Right lung (tissue), 10 donors: ENCODE measurements at places on chromosomes 1 and 21. TPM values are rescaled to one million over a fixed set of nuclear protein-coding genes. Genes with fewer than 3 reads are reported as not detected.

GRCh38 chr21:37811711-37812110 lies 104.5 kb downstream of the KCNJ6 start:
- no peak for DNase-seq

Gene RNF220
- 102 TPM for polyA plus RNA-seq

- DNase-seq: no peak
Observed at GRCh38 chr1:143699115-143699514, 272.7 kb downstream of the FAM72C start.

Gene TACSTD2
- 20.7 TPM for polyA plus RNA-seq

Gene TRAF3IP3
- polyA plus RNA-seq: 3.5 TPM

DNA sequence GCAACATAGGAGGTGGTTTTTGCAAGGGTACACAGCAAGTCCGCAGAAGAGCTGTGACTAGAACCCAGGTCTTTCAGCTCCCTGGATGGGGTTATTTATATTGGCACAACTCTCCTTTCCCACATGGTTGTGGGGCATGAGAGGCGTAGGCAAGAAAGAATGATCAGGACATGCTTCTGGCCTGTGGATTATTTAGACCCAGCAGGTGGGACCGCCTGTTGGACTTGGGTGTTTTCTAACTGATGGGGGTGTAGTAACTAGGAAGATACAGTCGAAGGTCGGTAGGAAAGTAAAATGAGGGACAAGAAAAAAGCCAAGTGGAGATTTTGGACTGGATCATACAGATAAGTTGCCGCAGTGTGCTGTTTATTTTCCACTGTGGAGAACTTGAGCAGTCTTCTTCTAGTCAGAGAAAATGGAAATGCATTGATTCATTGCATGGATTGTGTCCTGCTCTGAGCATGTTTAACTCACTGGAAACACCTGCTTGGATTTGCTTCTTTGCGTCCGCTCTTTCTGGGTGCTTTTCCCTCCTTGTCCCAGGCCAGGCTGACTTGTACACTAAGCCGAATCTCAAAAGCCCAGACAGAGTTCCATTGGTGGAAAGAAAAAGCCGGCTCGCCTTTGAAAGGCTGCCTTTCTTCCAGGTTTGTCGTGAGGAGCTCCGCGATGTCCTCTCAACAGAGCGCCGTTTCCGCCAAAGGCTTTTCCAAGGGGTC lies 592 bp downstream of the CRCT1 start:
- DNase-seq: no peak

DNA sequence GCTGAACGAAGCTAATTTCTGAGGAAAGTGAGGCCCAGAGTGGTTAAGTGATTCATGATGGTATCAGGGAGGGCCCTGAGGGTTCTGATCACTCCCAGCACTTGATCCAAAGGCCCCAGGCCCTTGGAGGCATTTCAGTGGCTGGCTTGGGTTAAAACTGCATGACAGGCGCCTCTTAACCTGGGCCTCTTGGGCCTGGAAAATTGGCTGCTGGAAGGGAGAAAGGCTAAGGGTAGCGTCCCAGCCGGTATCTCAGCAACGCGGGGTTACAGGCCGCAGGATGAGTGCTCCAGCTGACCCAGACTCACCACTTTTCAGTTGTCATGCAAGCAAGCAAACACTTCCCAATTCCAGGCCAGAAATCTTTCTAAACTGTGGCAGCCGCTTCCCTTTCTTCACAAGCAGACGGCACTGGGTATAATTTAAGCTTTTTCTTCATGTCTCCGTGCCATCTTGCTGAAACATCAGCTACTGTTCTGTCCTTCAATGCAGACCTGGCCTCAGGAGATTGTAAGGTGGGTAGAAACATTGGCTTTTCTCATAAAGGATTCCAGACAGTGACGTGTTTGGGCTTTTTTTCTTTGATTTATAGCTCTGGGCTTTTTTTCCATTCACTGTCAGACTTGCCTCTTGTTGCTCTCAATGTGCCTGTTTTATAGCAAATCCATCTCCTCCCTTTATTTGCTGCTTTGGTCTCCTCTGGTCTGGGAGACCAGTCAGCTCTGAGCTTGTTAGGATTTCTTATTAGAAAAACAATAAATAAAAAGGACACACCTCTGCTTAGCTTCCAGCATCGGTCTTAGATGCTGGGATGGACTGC lies 229.1 kb downstream of the KCNJ6 start:
- no peak for DNase-seq

- no peak for DNase-seq
Observed at GRCh38 chr1:113021430-113022085, 51.4 kb upstream of the LRIG2 start.

GRCh38 chr1:201267481-201268229 lies 15.7 kb upstream of the PKP1 start:
- DNase-seq: no peak

DNA sequence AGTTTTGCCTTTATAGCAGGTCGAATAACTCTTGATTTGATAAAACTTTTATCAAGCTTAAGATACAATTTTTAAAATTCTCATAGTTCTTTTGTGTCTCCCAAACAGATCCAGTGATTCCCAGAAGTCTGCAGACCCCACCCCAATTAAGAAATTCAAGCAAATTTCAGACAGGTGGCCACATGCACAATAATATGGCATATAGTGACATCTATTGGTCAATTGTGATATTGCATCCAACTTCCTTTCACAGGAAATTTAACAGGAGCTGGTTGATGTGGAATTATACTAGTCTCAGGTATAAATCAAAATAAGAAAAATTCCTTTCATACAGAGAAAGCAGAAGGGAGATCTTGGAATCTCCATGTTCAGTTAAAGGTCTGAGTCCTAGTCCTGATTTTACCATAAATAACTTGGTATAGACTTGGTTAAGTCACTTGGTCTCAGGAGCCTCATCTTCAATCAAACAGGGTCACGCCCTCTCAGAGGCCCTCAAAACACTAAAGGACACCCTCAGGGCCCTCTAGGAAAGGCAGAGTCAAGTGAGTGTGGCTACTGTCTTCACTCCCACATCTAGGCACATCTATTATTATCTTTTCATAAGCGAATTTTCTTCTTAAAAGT lies 24.1 kb downstream of the PIGM start:
- DNase-seq: no peak

- DNase-seq: no peak
Observed at GRCh38 chr1:7334475-7335035, 436.5 kb upstream of the VAMP3 start.

GRCh38 chr1:32632829-32633228 lies 17.5 kb downstream of the ZBTB8OS start:
- DNase-seq: no peak

DNA sequence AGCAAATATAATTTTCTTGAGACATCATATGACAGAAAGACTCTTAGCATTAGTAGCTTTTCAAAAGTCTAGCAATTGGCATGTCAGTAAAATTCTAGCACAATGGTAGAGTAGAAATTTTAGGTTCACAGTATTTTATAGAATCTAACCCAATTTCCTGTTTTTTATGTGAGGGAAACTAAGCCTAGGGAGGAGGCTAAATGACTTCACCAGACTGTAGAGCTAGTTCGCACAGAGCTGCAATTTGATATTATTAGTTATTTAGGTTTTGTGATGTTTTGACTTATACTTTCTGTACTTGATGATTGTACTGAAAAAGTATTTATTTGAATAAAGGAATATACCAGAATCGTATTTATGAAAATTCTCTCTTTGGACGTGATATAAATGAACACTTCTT lies 68.5 kb downstream of the CACHD1 start:
- DNase-seq: no peak

DNA sequence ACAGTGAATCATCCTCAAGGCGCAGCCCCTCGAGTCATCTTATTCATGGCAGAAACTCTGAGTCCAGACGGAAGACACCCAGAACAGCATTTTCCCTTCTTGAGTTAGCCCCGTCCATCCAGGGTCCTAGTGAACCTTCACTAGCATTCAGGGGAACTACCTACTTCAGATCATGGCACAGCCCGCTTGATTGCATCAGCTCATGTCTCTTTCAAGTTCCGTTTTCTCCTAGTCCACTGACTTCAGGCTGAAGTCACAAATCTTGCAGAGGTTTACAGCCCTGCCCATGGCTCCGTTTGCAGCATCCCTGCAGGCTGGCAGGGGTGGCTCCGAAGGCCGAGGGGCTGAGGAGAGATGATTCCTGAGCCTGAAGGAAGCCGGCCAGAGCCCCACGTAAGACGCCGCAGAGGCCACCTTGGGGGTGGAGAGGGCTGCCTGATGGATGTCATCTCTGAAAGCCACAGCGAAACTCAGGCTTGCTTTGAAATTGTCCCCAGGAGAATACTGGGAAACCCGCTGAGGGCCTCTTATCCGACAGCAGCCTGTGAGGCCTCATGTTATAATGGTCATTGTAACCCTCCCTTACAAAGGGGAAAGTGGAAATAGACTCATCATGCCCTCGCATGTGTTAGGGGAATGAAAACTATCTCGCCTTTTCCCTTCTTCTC lies 310.2 kb upstream of the AJAP1 start:
- DNase-seq: no peak

GRCh38 chr1:213993929-213994328 lies 6.2 kb downstream of the PROX1 start:
- no peak for DNase-seq

Gene S1PR1
- polyA plus RNA-seq: 154 TPM

GRCh38 chr1:203349773-203350524 lies 973 bp downstream of the FMOD start:
- DNase-seq: no peak

Gene KISS1
- 0.28 TPM for polyA plus RNA-seq

Gene SLC2A5
- polyA plus RNA-seq: 0.89 TPM

DNA sequence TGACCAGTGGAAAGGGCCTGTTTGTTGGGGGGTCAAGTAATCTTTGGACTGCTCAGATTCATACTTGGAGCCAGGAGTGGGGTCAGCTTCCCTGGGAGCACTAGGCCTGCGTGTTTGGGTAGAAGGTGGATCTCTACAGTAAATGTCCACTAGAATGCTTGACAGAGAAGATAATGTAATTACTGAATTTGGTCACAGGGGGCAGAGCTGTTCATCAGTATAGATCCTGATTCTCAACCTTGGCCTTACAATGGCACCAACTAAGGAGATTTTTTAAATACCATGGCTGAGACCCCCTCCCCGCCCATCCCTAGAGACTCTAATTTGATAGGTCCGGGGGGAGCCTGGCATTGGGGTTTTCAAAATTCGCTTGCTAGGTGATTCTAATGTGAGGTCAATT lies 217.5 kb upstream of the PLXNA2 start:
- no peak for DNase-seq

DNA sequence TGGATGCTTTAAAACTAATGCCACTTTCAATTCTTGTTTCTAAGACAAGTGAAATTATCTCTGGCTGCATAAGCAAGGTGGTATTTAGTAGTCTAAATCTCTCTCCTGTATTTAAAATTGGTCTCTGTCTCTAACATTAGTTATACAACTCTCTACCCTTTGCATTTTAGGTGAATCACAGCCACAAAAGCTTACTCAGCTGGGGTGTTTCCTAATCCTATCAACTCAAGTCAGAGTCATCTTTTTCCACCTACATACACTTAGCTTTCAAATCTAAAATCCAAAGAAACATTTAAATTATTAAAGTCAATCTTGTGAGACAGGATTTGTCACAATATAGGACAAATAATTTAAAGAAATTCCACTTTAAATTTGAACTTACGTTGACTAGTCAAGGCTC lies 255.1 kb upstream of the CXADR start:
- DNase-seq: no peak

GRCh38 chr1:230964896-230965295 lies 13.8 kb downstream of the TTC13 start:
- DNase-seq: no peak

- DNase-seq: no peak
Observed at GRCh38 chr1:110636149-110636935, 30.2 kb upstream of the KCNA2 start.

DNA sequence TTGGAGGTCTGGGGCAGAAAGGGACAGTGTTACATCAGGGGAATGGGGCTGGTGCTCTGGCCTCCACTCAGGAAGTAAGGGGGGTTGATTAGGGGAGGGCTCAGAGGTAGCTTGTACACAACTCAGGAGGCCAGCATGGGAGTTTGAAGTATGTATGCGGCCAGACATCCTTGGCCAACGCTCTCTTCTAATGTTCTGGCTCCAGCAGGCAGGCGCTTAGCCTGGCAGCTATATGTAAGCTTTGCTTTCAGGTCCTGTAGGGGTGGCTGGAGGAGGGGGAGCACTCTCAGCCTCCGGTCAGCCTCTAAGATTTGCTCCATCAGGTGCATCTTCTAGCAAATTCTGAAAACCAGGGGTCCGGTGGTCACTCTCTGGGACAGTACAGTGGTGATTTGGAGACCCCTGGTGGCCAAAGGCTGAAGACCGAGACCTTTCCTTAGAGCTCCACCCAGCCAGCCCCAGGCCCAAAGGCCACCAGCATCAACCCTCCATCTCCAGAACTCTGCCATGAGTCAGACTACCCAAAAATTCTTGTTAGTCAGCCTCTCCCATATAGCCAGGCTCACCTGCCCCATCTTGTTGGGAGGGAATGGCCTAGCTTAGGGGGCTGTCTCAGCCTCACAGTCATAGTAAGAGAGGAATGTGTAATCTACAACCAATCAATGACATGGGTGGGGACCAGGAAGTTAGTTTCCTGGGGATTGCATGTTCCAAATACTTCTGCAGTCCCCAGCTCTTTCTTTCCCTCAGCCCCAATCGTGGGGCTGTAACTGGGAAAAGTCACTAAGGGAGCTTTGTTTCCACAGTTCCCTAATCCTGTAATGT lies 9.7 kb upstream of the COL8A2 start:
- peak; percentile 45 for DNase-seq

Gene CELA2A
- 0.24 TPM for polyA plus RNA-seq

DNA sequence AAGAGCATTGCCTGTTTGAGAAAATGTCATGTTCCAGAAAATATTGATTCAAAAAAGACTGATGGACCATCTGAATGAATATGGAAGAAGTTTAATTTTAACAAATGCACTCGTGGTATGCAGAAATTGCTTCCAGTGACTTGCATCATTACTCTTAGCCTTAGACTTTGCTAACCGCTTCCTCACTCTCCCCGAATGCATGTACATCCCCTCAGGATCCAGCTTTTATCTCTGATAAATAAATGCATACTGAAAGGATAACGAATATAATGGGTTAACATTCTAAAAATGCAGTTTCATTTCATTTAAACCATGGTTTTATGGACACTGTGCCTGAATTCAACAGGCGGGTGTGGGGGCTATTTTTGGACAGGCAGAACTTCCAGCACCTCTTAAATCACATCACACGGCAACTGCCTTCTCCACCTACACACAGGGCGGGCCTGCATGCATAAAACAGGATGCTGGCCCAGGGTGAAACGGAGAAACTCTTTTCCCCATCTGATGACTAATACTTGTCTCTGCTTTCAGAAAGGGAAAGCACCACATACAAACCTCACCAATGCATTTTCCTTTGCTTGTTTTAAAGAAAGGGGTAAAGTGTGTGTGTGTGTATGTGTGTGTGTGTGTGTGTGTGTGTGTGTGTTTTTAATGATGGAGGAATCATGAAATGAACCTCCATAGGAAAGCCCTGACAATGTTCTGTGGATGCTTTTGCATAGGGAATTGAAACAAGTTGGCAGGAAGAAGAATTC lies 48.7 kb downstream of the SPAG17 start:
- DNase-seq: no peak

GRCh38 chr1:66374561-66375111 lies 159.3 kb upstream of the SGIP1 start:
- no peak for DNase-seq

GRCh38 chr21:42735061-42735460 lies 81.6 kb downstream of the PDE9A start:
- no peak for DNase-seq

GRCh38 chr1:156075162-156075561 lies 7.1 kb downstream of the MEX3A start:
- no peak for DNase-seq
